ENCODE measurements at places on chromosomes 16 and 17. TPM values are rescaled to one million over a fixed set of nuclear protein-coding genes. Genes with fewer than 3 reads are reported as not detected.

Gene FNDC8
- 0.16 TPM for total RNA-seq

Gene CCDC78
- total RNA-seq = 9.9 TPM

Gene ATP2C2
- total RNA-seq = not detected

Gene SYNGR3
- 3.6 TPM for total RNA-seq

Gene ITGAL
- total RNA-seq = 333 TPM

Gene RPS6KB1
- 52.3 TPM for total RNA-seq

Gene ZNF785
- 10.9 TPM for total RNA-seq

Gene CRYBA1
- not detected for total RNA-seq

Gene ZSCAN10
- 0.15 TPM for total RNA-seq
